ENCODE measurements at places on chromosomes 6 and 20.

- no peak for DNase-seq
These were observed 9.5 kb upstream of the MICA start for GRCh38 chr6:31393932-31394331.

DNA sequence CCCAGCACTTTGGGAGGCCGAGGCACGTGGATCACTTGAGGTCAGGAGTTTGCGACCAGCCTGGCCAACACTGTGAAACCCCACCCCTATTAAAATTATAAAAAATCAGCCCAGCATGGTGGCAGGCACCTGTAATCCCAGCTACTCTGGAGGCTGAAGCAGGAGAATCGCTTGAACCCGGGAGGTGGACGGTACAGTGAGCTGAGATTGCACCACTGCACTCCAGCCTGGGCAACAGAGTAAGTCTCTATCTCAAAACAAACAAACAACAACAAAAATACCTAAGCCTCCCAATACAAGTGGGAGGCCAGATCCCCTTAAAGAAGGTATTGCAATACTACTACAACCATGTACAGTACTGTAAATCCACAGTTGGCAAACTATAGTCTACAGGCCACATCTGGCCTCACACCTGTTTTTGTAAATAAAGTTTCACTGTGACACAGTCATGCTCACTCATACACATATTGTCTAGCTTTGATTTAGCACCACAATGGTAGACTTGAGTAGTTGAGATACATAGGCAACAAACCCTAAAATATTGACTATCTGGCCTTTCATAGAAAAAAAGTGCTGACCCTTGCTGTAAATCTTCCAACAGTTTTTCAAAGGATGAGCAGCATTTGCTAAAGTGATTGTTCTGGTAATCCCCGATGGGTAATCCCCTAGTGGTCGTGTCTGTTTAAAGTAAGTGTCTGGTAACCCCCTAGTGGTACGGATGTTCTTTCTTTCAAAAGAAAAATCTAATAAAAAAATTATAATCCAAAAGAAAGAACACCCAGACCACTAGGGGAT lies 202.0 kb downstream of the RNGTT start:
- DNase-seq, result no peak

GRCh38 chr6:84512391-84512790 lies 252.0 kb downstream of the TBX18 start:
- no peak for DNase-seq

- no peak for DNase-seq
These were observed 184.8 kb upstream of the SASH1 start for GRCh38 chr6:148157841-148158240.

- no peak for DNase-seq
These were observed 199.7 kb upstream of the SIM1 start for GRCh38 chr6:100664274-100665040.

DNA sequence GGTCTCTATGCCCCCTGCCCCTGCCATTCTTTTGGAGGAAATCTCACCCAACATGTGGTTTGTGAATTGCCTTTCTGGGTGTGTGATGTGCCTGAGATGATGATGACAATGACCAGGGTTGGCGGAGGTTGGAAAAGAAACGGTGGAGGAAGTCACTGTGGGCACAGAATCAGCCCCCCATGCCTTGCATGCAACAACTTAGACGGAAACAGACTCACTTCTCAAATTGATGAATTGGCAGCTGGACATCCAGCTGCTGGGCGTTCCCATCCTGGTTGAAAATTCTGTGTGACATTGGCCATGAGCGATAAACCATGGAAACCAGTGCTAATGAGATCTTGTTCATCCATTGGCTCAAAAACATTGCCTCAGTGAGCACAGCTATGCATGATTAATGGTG lies 95.8 kb upstream of the LY86 start:
- DNase-seq, result no peak

DNA sequence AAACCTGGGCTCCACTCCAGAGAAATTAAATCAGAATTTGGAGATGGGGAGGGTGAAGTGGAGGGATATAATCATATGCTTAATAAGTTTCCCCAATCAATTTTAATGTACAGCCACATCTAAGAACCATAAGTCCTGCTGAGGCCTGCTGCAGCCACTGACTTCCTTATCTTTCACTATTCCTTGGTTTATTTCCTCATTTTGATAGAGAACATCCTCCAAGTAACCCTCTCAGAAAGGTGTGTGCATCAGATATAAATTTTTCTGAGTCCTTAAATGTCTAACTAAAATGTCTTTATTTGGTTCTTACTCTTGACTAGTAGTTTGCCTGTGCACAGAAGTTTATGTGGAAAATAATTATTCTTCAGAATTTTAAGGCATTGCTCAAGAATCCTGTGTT lies 23.7 kb upstream of the SIRT5 start:
- no peak for DNase-seq

- DNase-seq, result no peak
These were observed 5.2 kb upstream of the ENPP5 start for GRCh38 chr6:46175976-46176375.
